Stimulated activated CD8-positive, alpha-beta memory T cell treated with anti-CD3 and anti-CD28 coated beads, Interleukin-4, amount 100 ng/mL, for 48 hours (primary cell): ENCODE measurements at places on chromosomes 13 and 19.
A peak's percentile ranks its signal among the peaks of the same experiment; 100 is the strongest.

DNA sequence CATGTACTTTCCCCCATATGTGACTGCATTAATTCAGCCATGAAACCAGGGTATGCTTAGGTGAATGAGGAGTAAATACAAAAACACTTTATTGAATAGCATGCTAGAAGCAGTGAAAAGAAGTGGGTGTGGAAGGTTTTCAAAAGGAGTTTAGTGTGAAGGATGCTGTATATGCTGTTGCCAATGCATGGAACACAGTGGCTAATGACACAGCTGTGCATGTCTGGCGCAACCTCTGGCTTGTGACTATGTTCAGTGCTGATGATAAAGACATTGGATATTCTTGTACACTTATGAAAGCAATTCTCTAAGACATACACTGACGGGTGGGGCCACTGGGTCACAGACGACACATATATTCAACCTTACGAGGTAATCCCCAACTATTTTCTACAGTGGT lies 55.2 kb downstream of the SOX21 start:
- DNase-seq = no peak

DNA sequence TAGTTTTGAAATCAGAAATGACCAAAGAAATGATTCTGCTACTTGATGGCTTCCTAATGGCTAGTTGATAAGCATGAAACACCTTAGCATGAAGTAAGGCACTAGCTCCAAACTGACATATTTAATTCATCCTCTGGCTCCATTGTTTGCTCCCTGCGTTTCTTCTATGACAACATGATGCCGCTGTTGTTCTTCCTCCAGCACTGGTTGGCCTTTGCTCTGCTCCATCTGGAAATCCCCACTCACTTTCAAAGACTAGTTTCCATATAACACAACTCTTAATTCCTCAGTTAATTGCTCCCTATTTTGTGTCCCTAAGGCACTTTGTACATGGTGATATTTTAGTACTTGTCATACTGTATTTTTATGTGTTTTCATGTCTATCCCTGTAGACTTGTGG lies 151.6 kb downstream of the GPC6 start:
- no peak for DNase-seq

DNA sequence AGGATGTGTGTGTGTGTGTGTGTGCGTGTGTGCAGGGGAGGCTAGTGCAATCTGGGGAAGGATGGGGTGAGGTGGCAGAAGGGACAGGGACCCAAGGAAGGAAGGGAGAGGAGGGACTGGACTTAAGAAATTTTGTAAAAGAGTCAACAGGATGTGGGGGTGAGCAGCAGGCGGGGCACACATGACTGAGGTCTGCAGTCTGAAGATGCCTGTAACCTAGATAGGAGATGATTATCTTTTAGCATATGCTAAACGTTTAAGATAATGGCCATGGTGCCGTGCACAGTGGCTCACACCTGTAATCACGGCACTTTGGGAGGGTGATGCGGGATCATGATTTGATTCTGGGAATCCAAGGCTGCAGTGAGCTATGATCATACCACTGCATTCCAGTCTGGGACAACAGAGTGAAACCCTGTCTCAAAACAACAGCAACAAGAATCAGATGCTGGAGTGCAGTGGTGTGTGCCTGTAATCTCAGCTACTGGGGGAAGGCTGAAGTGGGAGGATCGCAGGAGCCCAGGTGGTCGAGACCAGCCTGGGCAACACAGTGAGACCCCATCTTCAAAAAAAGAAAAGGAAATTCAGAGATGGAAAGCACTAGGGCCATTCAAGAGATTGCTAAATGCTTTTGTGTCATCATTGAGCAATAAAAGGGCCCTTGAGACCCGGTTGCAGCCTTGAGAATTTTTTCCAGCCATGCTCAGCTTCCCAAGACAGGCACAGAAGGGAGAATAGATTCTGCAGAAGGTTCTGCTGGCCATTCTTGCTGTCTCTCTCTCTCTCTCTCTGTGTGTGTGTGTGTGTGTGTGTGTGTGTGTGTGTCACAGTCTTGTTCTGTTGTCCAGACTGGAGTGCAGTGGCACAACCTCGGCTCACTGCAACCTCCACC lies 3.8 kb upstream of the ZNF414 start:
- peak; percentile 52 for DNase-seq

- DNase-seq = no peak
Measured at GRCh38 chr13:74555651-74556420, 421.6 kb upstream of the KLF12 start.

GRCh38 chr13:42247883-42248282 lies 24.1 kb upstream of the AKAP11 start:
- DNase-seq = no peak

DNA sequence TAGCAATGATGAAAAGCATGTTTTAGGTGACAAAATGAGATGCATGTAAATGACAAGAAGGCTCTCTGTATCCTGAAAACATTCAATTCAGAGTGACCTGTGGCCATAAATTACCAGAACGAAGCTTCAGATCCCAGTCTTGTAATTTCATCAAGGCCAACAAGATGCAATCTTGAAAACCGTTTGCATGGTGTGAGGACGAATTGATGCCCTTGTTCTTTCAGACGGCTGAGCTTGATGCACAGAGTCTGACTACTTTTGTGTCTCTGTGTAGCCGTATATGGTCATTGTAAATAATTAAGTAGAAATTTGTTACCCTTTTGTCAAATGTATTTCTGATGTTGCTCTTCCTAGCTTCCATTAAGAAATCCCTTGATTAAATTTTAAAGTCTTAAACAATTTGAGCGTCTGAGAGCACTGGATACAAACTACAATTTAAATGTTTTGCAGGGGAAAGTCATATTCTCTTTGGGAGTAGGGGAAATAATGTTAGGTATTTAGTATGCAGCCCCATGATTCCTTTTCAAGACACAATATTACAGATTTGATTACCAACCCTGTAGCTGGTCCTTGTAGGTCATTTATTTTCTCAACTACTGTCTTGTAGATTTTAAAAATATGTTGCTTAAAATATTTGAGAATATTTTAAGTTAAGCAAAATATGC lies 125.8 kb upstream of the PCDH9 start:
- DNase-seq = no peak

DNA sequence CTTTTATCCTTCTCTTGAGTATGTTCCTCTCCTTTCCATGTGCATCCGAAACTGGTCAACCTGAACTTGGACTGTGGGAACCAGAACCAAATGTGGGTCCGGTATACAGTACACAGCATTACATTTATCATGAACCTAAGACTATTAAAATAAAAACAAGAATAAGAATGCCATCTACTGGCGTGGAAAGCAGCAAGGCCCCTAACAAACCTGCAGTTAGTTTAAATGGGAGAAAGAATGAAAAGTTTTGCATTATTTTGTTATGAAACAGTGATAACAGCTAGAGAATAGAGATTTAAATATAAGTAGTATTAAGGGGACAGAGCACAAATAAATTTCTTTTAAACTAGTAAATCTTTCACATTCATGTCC lies 159.5 kb downstream of the RBM26 start:
- no peak for DNase-seq

DNA sequence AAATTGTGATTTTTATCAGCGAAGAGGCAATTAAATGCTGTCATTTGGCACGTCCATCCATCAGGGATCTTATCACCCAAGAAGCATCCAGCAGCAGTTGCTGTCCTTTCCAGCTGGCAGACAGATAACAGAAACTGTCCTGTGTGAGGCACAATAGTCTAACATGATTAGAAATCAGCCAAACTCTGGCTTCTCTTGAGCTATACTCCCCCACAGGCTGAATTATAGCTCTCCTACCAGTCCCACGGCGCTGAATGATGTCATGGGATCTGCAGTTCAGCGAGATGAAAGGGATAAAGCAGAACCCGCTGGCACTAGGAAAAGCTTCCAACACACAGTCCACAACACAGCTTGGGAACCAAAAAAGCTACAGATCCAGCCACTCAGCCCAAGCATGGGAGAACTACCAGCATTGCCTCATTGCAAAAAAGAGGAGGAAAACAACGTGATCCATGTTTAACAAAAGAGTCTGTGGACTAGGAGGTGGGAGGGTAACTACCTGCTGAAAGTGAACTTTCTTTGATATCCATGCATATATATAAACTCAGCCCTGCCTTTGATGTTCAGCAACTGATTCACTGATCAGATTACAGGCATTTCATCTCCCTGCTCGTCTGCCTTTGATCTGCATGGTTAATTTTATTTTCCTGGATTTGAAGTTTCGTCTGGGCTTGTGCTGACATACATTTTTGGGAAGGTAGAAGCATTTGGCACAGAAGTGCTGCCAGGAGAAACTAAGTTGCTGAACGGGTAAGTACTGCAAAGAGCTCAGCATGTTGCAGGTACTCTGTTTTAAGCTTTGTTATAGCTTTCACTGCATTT lies at the start of gene TNFRSF19:
TNFRSF19 (plus strand) TSS at position 314 of the 822 bp plus-strand sequence. CDS start 19,772 bp downstream, outside the sequence.
- DNase-seq = no peak

- DNase-seq = no peak
Measured at GRCh38 chr19:3565139-3565538, 7.6 kb upstream of the HMG20B start.

- no peak for DNase-seq
Measured at GRCh38 chr13:29384466-29384865, 211.0 kb downstream of the SLC7A1 start.

GRCh38 chr13:62799931-62800436 lies 1384.3 kb upstream of the PCDH20 start:
- no peak for DNase-seq

DNA sequence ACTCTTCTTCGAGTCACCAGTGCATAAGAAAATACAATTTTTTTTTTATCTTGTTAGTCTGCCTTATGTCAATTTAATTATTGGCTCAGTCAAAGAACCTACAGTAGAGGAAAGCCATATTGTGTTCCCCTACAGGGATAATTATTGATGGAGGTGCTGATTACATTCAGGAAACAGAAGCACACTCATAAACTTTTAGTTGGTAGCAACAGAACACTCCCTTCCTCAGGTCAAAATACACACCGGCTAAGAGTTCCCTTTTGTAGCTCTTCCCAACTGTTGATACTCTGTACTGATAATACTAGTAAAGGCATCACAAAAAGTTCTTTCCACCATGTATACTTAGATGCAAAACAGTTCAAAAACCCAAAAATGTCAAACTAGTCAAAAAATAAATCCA lies 18.4 kb downstream of the FOXO1 start:
- no peak for DNase-seq

DNA sequence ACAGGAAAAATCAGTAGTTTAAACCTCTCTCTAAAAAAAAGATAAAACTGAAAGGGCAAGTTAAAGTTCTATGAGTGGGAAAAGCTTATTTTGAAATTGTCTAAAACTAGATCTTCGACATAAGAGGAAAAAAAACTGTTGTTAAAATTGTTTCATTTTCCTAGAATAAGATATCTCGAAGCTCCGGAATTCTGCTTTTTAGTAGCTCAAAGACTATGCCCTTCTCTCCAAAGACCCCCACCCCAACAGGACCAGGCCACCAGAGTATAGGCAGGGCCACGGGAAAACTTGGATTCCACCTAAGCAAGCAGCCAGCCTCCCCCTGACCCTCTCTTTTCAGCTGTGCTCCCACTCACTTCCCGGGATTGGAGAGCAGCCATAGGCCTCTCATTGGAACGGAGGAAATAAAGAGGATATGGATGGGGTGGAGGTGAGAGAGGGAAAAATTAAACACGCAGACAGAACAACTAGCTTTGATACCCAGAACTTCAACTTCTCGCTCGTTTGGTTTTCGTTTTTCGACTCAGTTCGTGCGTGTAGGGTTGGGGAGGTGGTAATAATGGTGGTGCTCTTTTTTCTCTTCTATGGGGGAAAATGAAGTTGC lies 3.0 kb downstream of the POU4F1 start:
- no peak for DNase-seq

DNA sequence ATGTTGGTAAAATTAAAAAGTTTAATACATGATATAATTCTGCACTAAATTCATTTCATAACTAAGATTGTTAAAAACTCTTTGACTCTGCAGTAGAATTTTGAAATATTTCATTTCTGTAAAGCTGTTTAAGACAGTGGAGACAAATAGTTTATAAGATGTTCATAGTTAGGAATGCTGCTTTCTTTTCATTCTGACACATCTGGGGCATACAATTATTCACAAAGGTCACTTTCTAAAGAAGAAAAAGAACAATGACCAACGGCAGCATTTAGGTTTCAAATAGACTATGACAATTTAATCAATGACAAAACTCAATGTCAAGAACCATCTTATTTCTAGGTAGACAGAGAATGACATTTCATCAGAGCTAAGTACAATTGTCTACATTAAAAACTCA lies 1422.1 kb downstream of the PCDH9 start:
- no peak for DNase-seq

GRCh38 chr19:45117671-45118070 lies 24.7 kb downstream of the PPP1R37 start:
- peak; percentile 37 for DNase-seq

- DNase-seq = no peak
Measured at GRCh38 chr13:94829185-94829836, 117.0 kb upstream of the SOX21 start.

DNA sequence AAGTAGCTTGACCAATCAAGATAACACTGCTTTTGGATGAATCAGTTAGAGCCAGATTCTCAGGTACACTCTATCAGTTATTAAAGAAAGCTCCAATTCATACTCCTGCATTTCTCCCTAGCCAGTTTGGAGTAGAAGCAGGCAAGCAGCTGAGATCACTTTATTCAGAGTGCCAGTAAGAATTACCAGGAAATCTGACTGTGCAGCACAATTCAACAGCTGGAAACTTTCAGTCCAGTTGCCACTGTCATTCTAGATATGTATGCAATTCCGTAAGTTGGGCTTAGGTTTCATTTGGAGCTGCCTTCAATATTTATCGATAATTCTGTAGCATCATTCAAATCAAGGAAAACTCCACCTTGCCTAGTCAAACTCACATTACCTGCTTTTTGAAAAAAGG lies 2625.6 kb upstream of the PCDH20 start:
- no peak for DNase-seq

DNA sequence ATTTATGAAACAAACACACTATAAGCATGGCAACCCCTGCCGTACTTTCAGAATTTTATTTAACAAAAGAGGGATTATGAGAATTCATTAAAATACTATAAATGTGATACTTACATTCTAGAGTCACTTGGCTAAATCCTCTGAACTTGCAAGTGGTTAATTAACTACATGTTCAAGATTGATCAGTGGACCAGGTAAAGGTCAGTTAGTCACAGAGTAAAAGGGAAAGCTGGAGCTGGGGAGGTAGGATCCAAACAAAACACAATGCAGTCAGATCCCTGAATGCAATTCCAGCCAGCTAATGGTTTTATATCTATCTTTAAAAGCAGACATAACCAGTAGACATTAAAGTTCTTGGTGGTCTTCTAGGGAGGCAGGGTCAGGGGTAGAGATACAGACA lies 270.5 kb downstream of the DIAPH3 start:
- DNase-seq = no peak

GRCh38 chr13:60230593-60230992 lies 66.9 kb upstream of the DIAPH3 start:
- no peak for DNase-seq

DNA sequence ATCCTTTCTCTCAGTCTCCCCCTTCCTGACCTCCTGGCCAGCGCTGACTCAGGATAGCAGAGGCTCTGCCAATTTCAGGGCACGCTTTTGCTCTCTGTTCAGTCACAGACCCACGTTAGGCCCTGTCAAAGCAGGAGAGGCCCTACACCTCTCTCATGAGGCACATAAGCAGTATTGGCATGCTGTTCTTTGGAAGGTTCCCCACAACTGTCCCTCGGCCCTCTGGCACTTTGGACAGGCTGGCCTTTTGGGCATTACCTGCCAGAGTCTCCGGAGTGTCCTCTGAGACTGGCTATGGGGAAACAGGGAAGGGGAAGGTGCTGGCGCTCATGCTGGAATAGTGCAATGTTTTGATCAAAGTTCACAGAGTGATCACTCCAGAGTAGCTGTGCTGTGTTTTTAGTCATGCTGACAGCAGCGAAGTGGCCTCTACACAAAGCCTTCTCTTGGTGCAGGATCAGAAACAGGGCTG lies 23.7 kb upstream of the UBE2L5 start:
- DNase-seq = no peak
